Stimulated activated CD4-positive, alpha-beta T cell treated with anti-CD3 and anti-CD28 coated beads, Interleukin-1b, Interleukin-23, amount 100 ng/mL, for 48 hours (primary cell): ENCODE measurements at places on chromosomes 1 and 21.
A peak's percentile ranks its signal among the peaks of the same experiment; 100 is the strongest.

DNA sequence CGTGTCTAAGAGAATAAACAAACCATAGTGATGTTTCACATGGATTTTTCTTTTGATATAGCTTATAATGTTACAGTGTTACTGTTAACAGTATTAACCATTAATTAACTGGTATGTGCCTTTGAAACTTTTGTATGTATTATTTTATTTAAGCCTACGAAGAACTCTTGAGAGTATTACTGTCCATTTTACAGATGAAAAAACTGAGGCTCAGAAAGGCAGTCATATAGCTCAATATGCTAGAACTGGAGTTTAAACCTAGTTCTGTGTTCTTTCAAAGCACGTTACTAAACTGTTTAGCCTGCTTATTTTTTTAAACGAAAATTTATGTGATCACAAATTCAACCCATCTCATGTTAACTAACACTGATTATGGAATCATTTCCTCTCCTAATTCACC, 83.5 kb downstream of the POU2F1 start:
- DNase-seq = no peak

DNA sequence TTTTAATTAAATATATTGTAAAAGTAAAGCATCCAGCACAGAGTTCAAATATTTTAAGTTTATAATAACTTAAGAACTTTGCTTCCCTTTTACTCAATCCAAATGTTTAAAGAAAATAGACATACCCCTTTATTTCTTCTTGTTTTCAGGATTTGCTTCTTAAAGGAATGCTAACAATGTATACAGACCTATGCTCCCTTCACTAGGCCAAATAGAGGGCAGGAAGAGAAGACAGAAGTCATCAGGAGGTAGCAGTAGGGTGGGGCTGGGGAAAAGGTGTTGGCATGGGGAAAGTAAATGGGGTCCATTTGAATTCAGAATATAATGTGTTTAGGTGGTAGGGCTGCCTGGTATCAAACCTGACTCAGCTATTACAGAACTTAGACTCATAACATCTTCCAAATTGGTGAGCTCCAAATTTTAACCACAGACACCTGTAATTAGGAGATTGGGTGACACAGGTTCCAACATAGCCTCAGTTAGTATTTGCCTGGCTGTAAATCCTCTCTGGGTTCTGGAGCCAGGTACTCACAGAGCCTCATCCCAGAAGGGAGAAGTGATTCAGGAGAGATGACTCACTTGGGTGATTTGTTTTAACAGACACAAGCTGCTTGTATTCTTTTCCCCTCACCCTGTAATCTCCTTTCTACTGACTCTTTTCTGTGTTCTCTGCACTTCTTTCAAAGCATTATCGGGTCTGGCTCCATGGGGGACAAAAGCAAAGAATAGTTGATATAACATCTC, 60.1 kb upstream of the DUSP10 start:
- no peak for DNase-seq

DNA sequence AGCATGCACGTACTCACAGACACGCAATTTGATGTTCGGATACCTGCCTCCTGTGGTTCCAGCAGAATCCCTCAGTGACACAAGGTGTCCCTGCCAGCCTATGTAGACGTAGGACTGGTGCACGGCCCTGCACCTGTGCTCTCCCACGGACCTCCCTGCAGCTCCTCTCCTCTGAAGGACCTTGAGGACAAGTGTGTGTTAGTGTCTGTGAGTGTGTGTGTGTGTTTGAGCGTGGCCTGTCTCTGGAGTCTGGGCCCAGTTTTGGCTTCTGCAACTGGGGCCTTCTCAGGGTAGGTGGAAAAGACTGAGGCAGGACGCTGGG, 22.5 kb upstream of the DMBX1 start:
- no peak for DNase-seq

- peak; percentile 18 for DNase-seq
Measured at GRCh38 chr21:24375201-24375600, 1232.1 kb downstream of the MRPL39 start.

- DNase-seq = no peak
Measured at GRCh38 chr21:34004974-34005373, 68.4 kb upstream of the MRPS6 start.
